ENCODE measurements at places on chromosomes 3 and 15.
A peak's percentile ranks its signal among the peaks of the same experiment; 100 is the strongest.

- DNase-seq: no peak
Observed at GRCh38 chr3:110272525-110272924, 799.1 kb upstream of the NECTIN3 start.

GRCh38 chr3:150357140-150357539 lies 51.0 kb upstream of the TSC22D2 start:
- DNase-seq: no peak

DNA sequence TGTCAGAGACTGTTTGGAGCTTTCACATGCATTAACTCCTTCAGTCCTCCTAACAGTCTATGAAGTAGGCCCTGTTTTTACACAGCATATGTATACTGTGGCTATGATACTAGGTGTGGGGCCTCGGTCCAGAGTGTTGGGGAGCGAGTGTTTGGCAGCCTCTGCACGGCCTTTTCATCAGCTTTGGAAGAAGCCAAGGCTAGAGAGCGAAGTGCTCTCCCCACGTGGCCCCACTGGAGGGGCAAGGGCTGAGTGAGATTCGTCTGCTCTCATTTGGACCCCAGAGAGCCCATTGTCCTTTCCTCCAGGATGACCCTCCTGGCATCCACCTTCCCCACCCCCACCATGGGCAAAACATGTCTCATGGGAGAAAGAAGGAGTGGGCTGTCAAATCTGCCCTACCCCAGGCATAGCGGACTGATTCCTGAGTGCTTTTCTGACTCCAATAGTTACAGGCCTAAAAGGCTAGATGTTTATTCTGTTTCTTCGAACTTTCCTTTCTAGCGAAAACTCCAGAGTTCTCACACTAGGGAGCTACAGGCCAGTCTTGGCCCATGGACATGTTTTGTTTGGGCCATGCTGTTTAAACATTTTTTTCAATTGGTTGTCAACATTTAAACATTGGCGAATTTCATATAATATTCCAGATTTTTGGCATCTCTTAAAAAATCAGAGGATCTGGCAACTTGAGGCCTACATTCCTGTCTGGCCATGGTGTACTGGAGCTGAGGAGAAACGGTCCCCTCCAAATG lies 76.0 kb downstream of the EEFSEC start:
- DNase-seq: no peak

DNA sequence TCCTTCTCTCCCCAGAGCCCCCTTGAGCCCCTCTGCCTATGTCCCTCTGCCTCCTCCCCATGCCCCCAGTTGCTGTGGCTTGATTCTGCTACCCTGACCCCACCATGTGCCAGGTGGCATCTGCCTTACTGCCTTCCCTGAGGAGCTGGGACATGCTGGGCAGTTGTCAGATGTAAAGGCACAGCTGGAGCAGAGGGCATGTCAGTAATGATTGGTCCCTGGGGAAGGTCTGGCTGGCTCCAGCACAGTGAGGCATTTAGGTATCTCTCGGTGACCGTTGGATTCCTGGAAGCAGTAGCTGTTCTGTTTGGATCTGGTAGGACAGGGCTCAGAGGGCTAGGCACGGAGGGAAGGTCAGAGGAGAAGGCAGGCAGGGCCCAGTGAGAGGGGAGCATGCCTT lies 3.5 kb upstream of the PPCDC start:
- no peak for DNase-seq

- peak; percentile 62 for DNase-seq
Observed at GRCh38 chr3:122458992-122459391, 43.1 kb upstream of the WDR5B start.

DNA sequence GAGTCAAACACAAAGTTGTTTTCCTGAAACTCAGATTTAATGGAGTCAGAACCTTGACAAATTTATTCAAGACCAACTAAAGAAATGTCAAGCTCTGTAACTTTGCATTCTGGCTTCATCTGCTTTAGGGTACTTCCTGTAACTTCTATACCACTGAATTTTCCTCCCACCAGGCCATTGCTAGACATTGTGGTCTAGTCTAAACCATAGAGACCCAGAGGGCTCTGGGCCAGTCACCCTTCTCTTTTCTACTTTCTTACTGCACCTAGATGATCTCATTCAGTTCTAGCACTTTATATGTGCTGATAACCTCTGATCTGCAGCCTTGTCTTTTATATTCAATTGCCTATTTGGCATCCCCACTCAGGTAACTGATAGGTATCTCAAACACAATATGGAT lies 2.8 kb upstream of the OR5K1 start:
- no peak for DNase-seq

- no peak for DNase-seq
Observed at GRCh38 chr15:34339946-34340345, 2.4 kb upstream of the SLC12A6 start.

- DNase-seq: peak; percentile 55
Observed at GRCh38 chr3:127406309-127407025, 118.6 kb upstream of the PRR20G start.

DNA sequence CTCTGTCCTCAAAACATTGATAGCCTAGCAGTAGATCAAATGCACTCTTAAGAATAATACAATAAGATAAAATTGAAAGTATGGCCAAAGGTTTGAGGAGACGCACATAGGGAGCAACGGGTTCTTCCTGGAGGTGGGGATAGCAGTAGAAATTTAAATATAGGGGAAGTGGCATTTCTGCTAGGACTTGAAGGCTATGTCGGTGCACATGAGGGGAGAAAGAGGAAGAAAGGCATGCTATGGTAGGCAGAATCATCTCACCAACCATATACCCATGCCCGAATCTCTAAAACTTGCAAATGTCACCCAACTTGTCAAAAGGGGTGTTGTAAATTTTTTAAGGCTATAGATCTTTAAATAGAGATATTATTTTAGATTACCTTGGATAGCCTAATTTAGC lies 735.1 kb upstream of the LMCD1 start:
- no peak for DNase-seq

DNA sequence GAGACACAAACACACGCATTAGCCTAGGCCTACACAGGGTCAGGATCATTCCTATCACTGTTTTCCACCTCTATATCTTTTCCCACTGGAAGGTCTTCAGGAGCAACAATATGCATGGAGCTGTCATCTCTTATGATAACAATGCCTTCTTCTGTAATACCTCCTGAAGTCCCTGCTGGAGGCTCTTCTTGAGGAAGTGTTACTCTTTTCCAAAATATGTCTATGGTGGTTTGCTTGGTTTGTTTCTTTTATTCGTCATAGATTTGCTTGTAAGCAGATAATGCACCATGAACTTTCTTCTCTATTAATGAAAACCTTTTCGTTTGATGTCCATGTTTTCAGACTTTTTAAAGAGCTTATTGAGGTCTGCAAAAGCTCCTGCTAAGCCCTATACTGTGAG lies 109.3 kb downstream of the GMPS start:
- DNase-seq: no peak

- DNase-seq: no peak
Observed at GRCh38 chr3:56763233-56763632, 38.5 kb downstream of the ARHGEF3 start.

- DNase-seq: no peak
Observed at GRCh38 chr15:58566029-58566428, 134.2 kb downstream of the LIPC start.

GRCh38 chr15:85588677-85589076 lies 206.0 kb downstream of the KLHL25 start:
- no peak for DNase-seq

DNA sequence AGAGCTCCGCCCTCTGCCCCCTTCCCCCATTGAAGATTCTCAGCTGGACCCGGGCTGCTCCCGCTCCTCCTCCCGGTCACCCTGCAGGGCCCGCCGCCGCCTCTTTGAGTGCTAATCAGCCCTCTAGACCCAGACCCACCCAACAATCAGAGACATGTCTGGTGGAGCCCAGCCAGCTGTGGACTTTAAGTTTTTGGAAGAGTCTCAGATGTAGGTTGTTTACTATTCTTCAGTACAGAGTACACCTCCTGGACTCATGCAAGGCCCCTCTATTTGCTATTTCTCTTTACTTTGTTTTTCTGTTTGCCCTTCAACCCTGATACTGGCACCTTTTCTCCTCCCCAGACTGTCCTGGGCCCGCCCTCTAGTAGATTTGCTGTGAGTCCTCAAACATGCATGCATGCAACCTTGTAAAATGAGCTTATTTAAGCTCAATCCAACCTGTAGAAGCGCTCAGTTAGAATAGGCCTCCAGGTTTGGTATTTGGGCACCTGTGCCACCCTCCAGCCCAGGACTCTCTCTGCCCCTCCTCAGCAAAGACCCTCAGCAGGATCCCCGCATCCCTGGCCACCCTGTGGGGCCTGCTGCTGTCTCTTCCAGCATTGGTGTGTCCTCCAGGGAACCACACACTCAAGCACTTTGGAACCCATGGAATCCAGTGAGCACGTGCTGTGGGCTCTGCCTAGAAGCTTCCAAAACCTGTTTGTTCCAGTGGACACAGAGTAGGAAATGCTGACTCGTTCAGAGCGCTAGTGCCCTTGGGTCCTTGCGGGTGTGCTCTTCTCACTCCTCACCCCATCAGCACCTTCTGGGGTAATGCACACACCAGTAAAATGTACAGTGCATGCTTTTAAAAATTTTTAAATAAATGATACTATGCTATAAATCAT lies 4.6 kb downstream of the PRR23E start:
- DNase-seq: no peak

DNA sequence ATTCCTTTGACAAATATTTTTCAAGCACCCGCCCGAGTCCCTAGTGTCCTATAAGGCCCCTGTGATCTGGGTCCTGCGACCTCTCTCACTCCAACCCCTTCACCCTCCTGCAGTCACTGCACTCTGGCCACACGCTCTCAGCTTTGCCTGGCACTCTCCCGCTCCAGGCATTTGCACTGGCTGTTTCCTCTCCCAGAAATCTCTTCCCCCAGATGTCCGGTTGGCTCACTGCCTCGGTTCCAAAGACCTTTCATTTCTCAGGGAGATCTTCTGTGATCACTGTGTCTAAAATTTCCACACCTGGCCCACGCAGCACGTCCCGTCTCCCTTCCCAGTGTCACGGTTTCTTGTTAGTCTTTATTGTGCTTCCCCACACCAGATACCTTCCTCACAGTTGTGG lies 97.4 kb downstream of the WNT7A start:
- DNase-seq: no peak

GRCh38 chr3:105758451-105758850 lies 110.4 kb downstream of the CBLB start:
- no peak for DNase-seq

- no peak for DNase-seq
Observed at GRCh38 chr3:124131580-124131979, 139.7 kb upstream of the ROPN1 start.

- DNase-seq: no peak
Observed at GRCh38 chr3:119604878-119605277, 7.2 kb downstream of the PLA1A start.

DNA sequence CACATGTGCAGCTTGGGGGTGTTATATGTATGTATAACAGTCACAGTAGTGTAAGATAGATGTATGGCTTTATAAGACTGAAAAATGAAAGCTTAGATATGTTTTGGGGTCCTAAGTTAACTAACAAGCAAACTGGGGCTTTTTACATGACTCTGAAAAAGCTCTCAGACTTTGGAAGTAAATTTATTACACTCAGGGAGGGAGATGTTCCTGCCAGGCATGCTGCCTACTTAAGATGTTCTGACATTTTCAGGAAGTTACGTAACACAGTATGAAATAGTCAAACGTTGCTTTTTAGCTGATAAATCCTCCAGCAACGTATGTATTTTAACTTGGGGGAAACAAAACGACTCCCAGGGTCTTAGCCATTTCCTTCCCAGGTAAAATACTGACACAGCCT lies 1.7 kb upstream of the IFT57 start:
- DNase-seq: no peak

GRCh38 chr3:55296791-55297190 lies 190.3 kb downstream of the WNT5A start:
- no peak for DNase-seq

DNA sequence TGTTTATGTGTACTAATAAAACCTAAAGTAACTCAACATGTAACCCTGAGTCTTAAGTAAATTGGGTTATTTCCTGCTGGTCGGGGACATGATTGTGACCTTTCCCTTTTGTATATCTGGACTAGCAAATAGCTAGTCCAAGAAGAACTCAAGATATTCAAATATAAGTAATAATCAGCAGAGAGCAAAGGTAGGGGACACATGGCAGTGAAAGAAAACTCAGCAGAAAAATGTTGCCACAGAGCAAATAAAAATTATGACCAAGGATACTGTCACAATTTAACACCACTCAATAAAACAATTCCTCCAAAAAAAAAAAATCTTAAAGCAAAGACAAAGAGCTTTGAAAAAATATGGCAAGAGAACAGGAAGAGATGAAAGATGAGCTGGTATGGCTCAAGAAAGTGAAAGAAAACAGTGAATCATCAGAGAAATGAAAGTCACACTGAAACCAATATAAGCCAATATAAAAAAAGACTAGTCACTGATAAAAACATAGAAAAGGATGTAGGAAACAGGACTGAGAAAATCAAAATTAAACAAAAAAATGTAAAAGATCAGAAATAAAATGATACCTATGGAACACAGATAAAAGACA lies 43.4 kb downstream of the HLTF start:
- DNase-seq: no peak

DNA sequence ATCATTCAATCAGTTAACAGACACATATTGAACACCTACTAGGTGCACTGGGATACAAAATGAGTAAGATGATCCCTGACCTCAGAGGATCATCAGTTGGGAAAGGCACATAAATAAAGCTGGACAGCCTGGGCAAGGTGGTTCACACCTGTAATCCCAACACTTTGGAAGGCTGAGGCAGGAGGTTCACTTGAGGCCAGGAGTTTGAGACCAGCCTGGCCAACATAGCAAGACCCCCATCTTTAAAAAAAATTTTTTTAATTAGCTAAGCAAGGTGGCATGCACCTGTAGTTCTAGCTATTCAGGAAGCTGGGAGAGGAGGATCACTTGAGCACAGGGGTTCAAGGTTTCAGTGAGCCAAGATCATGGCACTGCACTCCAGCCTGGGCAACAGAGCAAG lies 3.7 kb upstream of the KLHL24 start:
- no peak for DNase-seq

DNA sequence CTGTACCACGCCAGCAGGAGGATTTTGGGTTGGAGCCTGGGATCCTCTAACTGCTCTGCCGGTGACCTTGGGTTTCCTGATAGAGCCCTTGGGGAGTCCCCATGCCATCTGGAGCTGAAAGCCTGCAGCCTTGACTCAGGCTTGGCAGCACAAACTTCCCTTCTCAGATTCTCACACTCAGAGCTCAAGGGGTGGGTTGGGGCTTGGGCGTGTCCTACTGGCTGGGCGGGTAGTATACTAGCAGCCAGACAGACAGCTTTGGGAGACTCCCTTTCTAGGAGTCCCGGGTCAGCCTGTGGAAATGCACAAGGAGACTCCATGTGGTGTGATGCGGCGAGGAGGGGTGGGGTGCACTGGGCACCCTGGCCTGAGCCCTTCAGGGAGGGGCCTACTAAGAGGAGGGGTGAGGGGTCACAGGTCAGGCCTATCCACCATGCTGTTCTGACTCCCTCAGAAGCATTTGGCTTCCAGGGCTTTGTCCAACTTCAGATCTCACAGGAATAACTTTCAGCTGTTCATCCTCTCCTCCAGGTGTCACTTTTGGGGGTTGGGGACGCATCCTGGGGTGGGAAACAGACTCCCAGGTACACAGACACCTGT lies 21.6 kb upstream of the PLXNA1 start:
- DNase-seq: no peak
